ENCODE measurements at places on chromosomes 5 and 9.

GRCh38 chr9:92173318-92173717 lies 58.1 kb upstream of the SPTLC1 start:
- no peak for DNase-seq

DNA sequence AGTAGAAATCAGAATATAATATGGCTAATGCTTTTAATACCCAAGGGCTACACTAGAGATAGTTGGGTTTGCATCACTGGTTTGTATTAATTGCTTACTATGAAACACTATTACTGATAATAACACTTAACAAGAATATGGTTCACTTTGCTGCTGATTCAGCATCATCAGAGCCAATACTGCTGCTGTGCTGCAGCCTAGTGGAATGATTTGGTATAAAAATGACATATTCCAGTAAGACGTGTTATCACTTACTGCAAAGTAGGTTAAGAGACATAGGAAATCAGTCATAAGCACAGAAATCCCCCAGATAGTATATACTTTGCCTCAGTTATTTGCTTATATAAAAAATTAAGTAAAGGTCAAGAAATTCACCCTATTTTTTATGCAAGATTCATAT lies 2.8 kb downstream of the CDH10 start:
- DNase-seq: no peak

GRCh38 chr9:88920645-88921044 lies 70.6 kb upstream of the S1PR3 start:
- DNase-seq: no peak

- DNase-seq: no peak
These were observed 243.8 kb upstream of the ZNF462 start for GRCh38 chr9:106619211-106619610.

DNA sequence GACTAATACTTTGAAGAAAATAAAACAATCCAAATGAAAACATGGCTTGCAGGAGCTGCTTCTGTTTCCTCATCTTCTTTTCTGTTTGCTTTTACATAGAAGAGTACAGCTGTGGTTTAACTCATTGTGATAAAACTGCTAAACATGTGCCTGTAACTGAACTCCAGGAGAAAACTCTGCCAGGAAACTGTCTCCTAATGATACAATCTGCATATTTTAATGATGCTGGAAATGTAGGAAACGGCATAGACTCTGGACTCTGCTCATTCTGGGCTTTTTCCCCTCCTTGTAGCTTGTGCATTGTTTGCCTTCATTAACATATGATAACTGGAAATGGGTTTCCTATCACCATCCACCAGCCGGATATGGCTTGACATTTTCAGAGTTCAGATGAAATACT lies 813.3 kb upstream of the WWC1 start:
- DNase-seq: no peak

GRCh38 chr9:123695386-123695785 lies 234.5 kb downstream of the DENND1A start:
- DNase-seq: no peak

DNA sequence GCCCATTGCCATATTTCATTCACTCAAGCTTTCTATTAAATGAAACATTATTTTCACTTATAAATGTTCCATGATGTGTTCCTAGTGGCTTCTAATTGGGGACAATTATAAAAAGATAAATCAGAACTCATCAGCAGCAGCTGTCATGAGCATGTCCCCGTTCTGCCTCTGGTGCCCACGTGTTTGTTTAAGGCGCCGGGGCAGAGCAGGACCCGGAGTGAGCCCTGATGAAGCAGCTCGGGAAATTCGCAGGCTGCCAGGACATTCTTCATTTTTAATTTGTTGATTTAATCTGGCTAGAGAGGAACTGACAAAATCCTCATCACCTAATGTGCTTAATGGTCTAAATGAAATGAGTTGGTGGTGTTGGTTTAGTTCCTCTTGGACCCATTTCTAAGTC lies 475.0 kb downstream of the CTNND2 start:
- DNase-seq: no peak

DNA sequence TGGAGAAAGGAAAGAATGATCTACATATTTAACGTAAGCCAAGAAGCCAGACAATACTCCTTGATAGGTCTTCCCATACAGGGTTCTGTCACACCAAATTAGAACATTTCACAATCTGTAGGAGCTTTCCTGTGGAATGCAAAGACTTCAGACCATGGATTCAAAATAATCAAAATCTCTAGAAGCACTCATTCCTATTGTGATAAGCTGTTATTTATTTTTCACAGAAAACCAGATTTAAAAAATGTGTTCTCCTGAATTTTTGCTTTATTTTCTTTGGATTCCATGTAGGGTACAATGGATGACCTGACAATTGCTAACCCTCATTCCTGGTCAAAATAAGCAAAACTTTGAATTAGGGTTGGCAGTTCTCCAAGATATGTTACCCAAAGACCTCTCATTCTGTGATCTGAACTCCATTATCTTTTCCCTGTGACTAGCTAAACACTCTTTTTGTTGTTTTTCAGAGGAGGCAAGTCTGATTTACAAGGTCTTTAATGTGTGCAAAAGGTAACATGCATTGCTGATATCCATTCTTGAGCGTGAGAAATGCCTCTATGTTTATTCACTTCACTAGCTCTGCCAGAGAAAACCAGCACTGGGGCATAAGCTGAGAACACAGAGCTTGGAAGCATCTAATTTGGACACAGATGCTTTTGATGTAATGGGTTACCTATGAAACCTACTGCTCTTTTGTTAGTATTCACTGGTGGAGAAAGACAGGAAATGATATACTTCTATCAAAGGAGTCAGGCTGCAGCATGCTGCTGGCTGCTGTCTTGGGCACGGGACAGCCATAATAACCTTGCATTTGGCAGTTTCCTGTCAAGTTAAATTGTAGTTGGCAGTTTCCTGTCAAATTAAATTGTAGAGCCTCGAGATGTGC lies 31.4 kb downstream of the ACTBL2 start:
- DNase-seq: peak; percentile 49

GRCh38 chr9:71243951-71244350 lies 122.5 kb upstream of the TRPM3 start:
- DNase-seq: no peak

DNA sequence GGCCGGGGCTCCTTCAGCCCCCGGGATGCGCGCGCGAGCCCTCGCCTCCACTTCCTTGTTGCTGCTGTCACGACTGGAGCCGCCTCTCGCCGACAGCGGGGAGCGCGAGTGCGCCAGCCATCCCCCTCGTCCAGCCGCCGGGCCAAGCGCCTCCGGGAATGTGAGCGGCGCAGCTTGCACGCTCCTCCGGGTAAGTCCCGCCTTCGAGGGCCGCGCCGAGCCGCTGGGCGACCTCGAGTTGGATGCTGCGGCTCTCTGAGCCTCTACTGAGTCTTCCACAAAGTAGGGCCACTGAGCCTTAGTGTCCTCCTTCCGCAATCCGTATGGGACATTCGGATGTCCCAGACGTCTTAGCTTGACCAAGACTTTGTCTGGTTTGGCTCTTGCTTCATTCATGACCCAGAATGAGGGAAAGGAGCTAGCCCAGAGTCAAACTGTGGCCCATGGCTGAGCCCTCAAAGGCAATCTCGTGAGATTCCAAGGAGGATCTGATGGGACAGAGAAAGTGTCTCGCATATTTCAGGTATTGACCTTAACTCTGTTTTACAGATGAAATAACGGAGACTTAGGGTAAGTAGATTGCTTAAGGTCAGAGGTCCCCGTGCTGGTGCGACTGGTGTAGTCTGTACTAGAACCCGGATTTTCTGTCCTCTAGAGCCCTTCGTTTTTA lies 586 bp downstream of the HMGXB3 start:
- no peak for DNase-seq

DNA sequence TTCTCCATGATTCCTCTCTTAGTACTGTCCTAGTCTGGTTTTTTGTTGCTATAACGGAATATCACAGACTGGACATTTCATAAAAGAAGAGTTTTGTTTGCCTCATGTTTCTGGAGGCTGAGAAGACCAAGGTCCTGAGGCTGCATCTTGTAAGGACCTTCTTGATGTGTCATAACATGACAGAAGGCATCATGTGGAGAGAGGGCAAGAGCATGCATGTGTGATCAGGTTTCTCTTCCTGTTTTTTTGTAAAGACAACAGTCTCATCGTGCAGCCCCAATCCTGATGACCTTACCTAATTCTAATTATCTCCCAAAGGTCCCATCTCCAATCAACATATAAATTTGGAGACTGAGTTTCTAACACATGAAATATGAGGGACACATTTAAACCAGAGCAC lies 108.4 kb downstream of the MSX2 start:
- no peak for DNase-seq

DNA sequence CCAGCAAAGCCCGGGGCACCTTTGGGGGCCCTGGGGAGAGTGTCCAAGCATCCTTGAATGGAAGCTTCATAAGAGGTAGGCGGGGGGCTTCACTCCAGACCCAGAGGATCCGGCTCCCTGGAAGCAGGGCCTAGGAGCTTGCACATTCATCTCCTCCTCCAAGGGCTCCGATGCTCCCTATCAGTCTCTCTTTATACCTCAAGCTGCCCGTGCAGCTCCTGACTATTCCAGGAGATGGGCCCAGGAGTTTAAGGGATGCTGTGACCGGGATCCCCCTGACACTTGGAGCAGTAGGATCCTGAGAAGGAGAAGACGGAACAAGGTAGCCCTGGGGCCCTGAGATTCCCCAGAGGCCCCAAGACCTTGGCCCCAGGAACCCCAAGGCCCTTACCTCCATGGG lies 25.9 kb downstream of the CSF1R start:
- DNase-seq: no peak

- no peak for DNase-seq
These were observed 354.4 kb downstream of the ADAMTS6 start for GRCh38 chr5:65127161-65127901.

- no peak for DNase-seq
These were observed 452.8 kb downstream of the IRX1 start for GRCh38 chr5:4048398-4048797.

DNA sequence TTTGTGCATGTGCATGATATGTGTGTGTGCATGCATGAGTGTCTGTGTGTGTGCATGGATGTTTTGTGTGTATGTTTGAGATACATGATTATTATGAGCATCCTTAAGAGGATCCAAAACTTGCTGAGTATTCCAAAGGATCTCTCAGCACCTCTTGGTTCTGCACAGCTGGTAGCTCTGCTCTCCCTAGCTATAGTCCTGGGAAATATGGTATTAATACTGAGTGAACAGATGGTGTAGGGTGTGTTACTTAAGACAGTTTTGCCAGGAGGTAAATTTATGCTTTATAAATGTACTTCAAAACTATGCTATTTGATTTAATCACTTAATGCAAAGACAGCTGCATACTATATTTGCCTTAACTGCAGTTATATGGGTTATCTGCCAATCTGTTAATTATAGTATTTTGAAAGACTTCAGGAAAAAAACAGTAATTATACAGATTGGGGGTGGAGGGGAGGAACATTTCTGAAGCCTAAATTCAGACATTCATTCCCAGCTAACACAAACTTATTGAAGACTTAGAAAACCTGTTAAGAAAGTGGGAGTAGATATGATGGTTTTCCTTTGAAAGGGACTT lies 215.5 kb downstream of the MPDZ start:
- DNase-seq: no peak

DNA sequence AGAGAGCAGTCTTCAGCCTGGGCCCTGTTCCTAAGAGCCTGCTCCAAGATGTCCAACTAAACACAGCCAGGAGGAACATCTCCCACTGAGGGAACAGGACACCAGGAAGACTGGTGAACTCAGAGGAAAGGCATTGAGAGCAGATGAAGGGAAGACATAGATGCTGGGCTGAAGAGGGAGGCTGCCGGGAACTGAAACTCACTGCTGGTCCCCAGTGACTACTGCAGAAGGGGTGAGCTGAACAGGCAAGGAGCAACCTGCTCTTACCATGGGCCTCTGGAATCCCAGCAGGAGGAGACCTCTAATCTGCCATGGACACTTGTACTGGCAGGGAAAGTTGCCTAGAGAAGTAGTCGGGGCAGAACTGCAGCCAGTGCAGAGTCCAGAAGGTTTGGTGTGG lies 95.7 kb downstream of the TRPM3 start:
- DNase-seq: no peak

DNA sequence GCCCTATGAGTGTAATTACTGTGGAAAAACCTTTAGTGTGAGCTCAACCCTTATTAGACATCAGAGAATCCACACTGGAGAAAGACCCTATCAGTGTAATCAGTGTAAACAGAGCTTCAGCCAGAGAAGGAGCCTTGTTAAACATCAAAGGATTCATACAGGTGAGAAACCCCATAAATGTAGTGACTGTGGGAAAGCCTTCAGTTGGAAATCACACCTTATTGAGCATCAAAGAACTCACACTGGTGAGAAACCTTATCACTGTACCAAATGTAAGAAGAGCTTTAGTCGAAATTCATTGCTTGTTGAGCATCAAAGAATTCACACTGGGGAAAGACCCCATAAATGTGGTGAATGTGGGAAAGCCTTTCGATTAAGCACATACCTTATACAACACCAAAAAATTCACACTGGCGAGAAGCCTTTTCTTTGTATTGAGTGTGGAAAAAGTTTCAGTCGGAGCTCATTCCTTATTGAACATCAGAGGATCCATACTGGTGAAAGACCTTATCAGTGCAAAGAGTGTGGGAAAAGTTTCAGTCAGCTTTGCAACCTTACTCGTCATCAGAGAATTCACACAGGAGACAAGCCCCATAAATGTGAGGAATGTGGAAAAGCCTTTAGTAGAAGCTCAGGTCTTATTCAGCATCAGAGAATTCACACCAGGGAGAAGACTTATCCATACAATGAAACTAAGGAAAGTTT lies 9.9 kb downstream of the ZNF189 start:
- no peak for DNase-seq

DNA sequence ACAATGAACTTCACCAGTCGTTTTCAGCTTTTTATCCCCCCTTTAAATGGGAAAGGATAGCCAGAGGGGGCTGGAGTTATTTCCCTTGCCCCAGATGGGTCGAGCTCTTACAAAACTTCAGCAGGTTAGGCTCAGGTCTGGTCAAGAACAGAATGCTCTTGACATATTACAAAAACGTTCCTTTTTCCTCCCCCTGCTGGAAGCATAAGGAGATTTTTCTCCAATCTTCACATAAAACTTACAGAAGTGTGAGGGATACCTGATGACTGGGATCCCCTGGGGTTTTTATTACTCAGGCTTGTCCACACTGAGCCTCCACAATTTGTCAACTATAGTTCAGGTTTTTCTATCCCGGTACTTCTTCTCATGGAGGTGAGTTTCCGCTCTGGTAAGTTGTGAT lies 60.8 kb downstream of the CSF2 start:
- no peak for DNase-seq

- DNase-seq: no peak
These were observed 57.2 kb upstream of the DHFR start for GRCh38 chr5:80711938-80712337.

DNA sequence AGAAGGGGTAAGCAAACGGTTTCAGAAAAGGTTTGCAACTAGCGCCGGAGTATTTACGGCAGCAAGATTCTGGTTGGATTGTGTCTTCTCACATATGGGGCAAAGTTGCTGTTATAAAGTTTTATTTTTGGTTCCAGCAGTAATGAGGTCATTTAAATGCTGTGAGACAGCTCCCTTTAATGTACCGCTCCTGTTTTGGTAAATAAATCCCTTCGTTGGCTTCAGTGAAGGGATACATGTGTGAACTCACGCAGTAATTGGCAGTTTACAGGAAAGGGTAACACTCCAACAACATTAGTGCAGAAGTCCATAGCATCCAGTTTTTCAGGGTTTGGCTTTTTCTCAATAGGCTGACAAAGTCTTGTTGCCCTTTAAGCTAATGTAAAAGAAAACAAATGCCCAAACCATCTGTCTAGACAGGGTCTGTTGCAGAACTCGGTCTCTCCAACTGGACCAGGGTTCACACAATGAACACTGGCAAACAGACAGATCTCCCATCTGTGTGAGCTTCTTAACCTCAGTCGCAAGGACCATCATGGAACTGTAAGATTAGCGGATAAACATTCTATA lies 184.0 kb downstream of the GOLPH3 start:
- DNase-seq: no peak

- DNase-seq: no peak
These were observed 144.2 kb downstream of the PDZD2 start for GRCh38 chr5:31783086-31783645.
